ENCODE measurements at places on chromosomes 2 and 18. TPM values are rescaled to one million over a fixed set of nuclear protein-coding genes. Genes with fewer than 3 reads are reported as not detected.
A peak's percentile ranks its signal among the peaks of the same experiment; 100 is the strongest.

DNA sequence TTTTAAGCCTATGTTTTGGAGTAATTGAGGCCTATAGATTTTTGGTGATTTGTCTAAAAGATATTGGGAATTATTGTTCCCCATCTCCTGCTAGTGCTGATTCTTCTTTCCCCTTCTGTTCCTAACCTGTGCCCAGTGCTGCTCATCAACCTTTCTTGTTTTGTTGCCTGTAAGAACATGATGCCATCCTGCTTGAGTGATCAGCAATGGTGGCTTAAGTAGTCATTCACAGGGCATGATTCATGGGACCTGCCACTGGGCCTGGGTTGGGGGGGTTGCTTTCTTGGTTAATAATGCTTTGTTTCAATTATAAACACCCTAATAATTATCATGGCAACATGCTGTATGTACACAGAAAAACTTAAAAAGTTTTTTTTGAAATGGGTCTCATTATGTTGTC, 562.9 kb upstream of the SETBP1 start:
- DNase-seq, result no peak

GRCh38 chr2:145739681-145740080, 1219.8 kb upstream of the ZEB2 start:
- DNase-seq, result no peak

DNA sequence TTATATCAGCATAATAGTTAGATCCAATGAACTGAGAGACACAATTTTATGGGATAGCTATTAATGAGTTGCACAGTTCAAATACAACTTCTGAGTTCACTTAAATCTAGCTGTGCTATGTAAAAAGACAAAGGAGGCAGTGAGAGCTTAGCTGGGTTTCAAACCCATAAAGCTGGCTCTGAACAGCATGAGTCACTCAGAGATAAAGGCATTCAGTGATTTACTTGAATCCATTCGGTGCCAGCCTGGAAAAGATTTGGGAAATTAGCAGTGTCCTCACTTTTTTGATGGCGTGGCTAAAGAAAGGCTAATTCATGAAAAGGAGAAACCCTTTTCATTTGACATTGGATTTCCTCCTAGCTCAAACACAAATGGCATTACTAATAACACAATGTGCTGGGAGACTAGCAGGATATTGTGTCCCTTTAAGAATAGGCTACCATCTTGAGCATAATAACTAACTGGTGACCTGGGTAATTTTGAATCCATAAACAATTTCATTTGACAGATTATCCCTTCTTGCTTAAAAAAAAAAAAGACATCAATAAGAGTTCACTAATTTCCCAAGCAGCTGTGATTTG, 98.4 kb upstream of the NEUROD1 start:
- no peak for DNase-seq

DNA sequence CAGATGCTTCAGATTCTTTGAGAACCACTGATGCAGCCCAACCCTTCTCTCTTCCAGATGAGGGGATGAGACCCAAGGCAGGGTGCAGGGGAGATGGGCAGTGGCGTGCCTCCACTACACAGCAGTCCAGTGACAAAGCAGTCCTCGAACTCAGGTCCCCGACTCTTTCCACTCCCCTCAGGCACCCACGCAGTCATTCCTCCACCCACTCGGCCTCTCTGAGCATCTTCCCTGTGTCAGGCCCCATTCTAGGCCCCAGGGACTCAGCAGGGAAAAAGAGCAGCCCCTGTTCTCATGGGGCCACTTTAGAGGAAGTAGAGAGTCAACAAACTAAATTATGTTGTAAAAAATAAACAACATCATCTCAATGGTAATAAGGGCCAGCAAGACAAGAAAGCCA, 15.2 kb downstream of the KCNK3 start:
- no peak for DNase-seq

DNA sequence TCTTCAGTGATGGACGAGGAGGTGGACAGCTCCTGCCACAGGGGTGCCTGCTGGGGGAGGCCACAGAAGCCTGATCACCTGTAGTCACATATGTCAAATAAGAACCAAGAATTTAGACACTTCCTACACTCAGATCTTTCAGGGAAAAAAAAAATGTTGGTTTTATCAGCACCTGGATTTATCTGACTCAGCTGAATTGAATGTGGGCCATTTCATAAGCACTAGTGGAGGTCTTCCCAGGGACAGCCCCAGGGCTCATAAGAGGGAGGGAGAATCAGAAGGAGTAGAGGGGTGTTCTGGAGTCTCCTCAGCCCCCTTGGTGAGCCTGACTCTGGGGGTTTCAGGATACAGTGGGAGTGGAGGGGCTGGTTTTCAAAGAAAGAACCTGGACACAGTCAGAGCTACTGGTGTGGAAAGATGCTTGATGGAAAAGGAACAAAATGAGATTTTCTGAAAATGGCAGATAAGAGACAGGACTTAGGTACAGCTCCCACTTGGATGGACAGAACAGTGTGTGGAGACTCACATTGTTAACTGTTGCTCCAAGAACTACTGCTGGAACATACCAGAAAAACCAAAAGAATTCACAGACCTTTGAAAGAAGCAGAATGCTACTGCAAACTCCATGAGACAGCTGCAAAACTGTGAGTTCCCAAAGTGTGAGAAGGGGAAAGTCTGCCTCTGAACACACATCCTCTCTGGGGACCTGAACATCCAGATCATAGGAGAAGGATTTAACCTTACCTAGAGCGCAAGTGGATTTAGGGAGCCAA, 45.4 kb downstream of the LCT start:
- no peak for DNase-seq

GRCh38 chr2:206273905-206274304, 558 bp upstream of the ZDBF2 start:
- DNase-seq, result no peak

DNA sequence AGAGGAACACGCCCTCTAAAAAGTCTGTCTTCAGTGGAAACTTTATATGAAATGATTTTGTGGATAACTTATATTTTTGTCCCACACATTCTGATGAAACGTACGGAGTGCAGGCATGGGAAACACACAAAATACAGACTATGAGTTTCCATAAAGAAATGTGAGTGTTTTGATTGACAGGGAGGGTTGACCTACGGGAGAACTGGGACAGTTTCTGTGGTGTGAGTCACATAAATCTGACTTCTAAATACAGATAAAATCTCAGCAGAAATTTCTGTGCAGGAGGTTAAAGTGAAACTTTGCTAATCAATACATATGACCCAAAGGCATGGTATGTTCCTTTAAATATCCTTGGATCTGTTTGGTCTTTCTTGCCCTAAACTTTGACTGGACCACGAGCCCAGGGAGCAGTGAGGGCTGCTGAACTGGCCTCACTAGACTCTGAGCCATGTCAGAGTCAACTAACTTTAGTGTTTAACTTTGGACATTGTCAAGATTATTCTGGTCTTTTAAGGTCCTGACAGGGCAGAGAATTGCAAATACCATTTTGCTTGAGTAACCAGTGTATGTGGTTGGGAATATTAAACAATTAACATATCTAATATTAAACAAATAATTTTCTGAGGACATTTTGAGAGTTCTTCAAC, 206.9 kb upstream of the LYPD1 start:
- DNase-seq, result no peak

GRCh38 chr2:127597046-127597983, 48.6 kb upstream of the GPR17 start:
- DNase-seq, result no peak

STEAP3 gene
- polyA plus RNA-seq, result 19.7 TPM

DNA sequence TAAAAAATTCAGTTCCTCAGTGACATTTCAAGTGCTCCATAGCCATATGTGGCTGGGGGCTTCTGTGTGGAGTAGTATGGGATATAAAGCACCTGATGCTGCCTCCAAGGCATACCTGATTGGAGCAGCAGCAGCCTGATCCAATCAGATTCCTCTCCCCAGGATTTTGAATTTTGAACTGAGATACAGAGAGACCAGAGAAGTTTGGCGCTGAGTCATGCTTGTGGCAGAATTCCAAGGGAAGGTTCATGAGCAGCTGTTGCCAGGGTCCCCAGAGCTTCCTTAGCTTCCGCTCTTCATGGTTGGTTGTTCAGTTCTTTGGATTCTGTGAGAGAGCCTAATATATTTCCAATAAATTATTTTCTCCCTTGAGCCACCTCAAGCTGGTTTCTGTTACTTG, 29.0 kb upstream of the CFAP36 start:
- DNase-seq, result peak; percentile 88

- DNase-seq, result no peak
These were observed 118.9 kb downstream of the WDR7 start for GRCh38 chr18:56770097-56770496.

DNA sequence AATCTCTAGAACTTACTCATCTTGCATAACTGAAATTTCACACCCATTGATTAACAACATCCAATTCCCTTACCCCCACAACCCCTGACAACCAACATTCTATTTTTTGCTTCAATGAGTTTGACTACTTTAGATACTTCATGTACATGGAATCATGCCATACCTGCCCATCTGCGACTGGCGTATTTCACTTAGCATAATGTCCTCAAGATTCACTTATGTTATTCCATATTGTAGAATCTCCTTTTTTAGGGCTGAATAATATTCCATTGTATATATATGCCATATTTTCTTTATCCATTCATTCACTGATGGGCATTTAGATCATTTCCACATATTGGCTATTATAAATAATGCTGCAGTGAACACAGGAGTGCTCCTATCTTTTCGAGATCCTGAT, 13.8 kb downstream of the CTAGE1 start:
- DNase-seq, result no peak

TFCP2L1 gene
- polyA plus RNA-seq, result 0.15 TPM

DNA sequence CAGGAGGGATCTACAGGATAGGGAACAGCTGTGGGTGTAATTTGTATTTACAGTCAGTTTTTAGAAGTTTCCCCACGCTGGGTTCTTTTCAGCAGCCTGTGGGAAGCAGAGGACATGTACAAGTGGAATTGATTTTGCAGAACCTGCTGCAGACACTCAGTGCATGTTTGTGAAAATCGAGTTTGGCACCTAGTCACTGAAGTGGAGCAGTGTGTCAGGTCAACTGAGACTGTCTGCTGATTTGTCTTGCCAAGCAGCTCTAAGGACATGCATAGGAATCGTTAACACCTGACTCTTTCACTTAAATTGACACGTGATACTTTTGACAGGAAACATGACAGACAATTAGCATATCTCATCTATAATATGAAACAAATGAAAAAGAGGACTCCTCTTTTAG, 416.6 kb downstream of the TMX3 start:
- DNase-seq, result peak; percentile 10

- no peak for DNase-seq
These were observed 61.4 kb downstream of the BCL2L11 start for GRCh38 chr2:111182121-111182520.

SLC11A1 gene
- 0.46 TPM for polyA plus RNA-seq

WDR43 gene
- 28.4 TPM for polyA plus RNA-seq

PEX13 gene
- polyA plus RNA-seq, result 30.2 TPM

DNA sequence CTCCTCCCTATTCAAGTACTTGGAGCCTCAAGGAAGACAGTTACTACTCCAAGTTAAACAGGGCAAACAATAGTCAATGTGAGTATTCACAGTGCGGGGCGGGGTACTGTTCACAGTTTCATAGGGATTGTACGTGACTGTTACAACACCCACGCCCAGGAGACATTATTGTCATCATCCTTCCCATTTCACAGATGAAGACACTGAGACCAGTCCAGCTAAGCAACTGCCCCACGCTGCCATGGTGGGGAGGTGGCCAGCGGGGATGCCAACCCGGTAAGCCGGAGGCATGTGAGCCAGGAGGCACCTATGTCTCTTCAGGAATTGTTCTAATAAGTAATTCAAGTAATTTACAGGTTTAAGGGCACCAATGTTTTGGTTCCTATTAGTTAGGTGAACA, 982 bp downstream of the HJURP start:
- no peak for DNase-seq

GRCh38 chr2:38074058-38074763, 1.7 kb downstream of the CYP1B1 start:
- DNase-seq, result no peak

- no peak for DNase-seq
These were observed 498.5 kb upstream of the HS6ST1 start for GRCh38 chr2:128817171-128817570.

- no peak for DNase-seq
These were observed 44.5 kb downstream of the PKP4 start for GRCh38 chr2:158501301-158501700.

GRCh38 chr2:193153576-193153975, 958.8 kb upstream of the TMEFF2 start:
- no peak for DNase-seq

DNA sequence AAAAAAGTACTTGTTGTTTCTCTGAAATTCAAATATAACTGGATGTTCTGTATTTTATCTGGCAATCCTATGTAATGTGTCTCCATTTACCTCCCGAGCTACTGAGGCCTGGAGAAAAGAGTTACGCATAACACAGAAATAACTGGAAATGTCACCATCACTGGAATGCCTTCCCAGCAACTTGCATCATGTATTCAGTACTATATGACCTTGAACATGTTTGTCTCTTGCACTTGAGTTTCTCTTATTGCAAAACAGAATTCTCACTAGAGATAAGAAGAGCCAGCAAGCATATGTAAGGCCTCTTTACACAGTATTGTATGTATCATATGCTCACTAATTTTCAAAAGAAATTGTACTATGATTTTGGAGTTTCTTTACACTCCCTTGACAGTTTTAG, 99.6 kb upstream of the CTAGE1 start:
- no peak for DNase-seq

- DNase-seq, result no peak
These were observed 218.2 kb downstream of the NDUFA10 start for GRCh38 chr2:239806758-239807434.

DNA sequence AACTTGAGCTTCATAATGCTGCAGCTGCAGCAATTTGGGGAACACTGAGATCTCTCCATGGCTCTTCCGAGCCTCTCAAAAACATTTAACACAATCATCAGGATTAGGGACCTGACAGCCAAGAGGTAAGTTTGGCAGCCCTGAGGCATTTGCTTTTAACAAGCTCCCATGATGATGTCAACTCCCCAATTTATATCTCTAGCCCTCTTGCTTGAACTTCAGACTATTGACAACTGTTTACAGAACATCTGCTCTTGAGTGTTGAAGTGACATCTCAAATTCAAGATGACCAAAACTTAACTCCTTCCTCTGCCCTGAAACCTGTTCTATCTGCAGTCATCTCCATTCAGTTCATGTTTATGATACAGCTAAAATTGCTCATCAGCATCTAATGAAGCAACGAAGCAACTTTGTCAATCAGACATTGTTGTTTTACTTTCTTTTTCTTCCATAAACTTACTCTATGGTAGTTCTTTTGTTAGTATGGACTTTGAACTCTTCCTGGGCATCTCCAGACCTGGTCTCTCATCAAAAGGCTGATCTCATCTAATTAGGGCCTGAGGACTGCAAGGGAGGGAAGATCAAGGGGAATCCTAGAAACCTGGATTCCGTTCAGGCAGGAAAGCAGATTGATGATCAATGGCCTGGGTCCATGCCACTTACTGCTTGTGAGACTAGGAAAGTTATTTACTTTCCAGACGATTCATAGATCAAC, 48.1 kb downstream of the SEMA4F start:
- DNase-seq, result no peak

DNA sequence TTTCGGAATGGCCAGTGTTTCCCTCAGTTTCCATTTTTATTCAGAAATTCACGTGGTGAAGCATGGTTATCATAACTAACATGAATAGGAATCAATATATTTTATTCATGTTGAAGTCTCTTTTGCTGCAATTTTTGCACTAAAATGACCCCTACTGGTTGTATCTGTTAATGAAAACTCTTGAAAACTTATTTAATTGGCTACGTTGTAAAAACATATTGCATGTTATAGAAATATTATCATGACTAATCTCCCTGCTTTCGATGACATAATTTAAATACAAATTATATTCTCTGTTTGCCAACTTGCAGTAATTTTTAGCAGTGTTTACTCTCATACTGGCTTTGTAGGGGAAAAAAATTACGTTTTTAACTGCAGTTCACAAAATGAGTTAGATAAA, 3.5 kb downstream of the CRIM1 start:
- no peak for DNase-seq
